ENCODE measurements at places on chromosomes 16 and 17.

- DNase-seq = no peak
These were observed 27.3 kb downstream of the CIBAR2 start for GRCh38 chr16:85084841-85085510.

DNA sequence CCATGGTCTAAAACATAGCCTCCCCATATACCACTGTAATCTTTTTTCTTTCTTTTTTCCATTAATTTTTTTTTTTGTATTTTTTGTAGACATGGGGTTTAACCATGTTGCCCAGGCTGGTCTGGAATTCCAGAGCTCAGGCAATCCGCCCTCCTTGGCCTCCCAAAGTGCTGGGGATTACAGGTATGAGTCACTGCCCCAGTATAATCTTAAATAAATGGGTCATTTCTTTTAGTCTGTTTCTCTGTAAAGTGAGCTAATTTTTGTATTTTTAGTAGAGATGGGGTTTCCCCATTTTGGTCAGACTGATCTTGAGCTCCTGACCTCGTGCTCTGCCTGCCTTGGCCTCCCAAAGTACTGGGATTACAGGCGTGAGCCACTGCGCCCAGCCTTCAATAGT is 5.7 kb upstream of the NME1 start:
- DNase-seq = peak; percentile 49

DNA sequence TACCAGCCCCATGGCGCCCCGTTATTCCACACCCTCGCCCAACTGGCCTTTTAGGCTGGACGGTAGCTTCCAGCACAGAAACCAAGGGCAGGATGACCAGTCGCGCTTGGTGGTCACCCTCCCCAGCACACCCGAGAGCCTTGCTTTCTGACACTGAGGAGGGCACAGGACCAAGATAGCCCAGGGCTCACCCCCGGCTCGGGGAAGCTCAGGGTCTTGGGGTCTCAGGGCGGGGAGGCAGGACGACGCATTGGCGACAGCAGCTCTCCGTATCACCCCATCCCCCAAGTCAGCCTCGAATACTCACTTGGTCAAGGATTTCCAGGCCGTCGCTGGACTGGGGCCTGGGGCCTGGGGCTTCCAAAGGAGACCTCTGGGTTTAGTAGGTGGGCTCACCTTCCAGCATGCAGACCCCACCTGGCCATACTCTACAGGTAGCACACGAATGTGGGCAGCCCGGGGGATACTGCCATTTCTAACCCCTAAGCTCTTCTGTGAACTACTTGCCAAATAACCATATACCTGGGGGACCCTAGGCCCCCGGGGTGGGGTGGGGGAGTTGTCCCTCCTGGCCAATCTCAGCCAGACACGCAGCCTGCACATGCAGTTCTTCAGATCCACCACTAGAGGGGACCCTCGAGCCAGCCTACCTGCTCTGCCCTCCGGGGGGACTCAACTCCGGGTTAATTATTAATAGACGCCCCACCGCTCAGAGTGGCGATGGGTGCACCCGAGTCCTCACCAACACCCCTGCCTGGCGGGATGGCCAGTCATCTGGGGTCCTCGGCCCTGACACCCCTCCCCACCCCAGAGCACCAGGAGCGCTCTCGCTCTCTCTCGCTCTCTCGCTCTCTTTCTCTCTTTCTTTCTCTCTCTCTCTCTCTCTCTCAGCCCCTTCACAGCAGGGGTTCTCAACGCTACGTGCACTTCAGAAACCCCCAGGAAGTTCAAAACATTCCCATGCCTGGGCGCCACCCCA is 30.0 kb downstream of the TBC1D16 start:
- DNase-seq = no peak

DNA sequence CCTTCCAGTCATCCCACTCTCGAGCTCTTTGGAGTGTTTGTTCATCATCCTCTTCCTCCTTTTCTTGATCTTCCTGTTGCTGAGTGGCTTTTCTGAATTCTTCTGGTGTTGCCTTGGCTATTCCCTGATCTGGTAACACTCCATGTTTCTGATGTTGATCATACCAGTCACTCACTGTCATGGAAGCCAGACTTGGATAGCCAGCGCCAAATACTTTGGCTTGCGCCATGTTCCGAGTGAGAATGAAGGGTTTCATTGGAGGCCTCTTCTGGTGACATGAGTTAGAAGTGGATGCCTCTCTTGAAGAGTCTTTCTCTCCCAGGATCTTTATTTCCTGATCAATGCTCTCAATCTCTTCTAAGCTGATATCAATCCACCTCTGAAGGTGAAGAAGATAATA is 31.2 kb downstream of the TEX14 start:
- no peak for DNase-seq

GRCh38 chr17:27559506-27560481 is 71.2 kb upstream of the LGALS9 start:
- peak; percentile 81 for DNase-seq

DNA sequence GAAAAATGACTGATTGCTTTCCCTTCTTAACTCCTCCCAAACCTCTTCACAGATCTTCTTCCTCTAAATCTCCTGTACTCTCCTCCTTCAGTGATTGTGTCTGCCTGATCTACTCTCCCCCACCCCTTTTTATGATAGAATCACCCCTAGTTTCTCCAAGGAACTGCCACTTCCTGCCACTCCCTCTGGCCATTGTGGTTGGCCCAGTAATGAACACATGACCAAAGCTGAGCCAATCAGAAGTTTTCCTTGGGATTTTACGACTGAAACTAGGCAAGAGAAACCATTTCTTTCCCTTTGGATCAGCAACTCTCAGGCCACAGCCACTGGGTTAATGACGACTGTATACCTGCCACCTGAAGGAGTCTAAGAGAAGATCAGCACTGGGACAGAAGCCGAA is 15.9 kb downstream of the IRX3 start:
- no peak for DNase-seq

DNA sequence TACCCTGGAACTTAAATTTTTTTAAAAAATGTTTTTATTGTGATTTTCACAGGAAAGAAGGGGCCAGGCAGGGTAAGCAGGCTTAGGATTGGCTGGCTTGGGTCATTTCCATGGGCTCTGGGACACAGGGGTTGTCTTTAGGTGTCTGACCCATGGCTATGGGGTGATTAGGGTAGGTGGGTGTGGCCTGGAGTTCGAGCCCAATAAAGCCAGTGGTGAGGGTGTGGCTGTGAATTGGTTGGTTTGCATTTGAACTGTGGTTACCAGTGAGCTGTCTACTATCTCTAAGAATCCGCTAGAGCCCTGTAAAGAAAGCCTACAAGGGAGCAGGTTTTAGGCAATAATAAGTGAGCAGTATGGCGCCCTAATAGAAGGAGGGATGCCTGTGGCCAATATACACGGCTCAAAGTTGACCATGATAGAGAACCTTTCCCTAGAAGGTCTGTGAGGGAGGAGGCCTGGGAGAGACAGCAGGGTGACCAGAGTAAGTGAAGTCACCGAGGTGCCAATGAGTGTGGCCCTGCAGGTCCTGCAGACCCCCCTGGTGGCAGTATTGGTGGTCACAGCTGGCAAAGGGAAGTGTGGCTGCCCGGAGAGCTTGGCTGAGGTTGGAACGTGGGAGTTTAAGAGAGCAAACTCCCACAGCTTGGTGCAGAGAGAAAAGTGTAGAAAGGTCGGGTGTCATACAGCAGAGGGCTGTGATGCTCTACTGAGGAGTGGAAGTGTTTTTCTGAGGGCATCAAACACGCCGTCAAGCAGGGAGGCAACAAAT is 454.0 kb downstream of the WWOX start:
- no peak for DNase-seq

DNA sequence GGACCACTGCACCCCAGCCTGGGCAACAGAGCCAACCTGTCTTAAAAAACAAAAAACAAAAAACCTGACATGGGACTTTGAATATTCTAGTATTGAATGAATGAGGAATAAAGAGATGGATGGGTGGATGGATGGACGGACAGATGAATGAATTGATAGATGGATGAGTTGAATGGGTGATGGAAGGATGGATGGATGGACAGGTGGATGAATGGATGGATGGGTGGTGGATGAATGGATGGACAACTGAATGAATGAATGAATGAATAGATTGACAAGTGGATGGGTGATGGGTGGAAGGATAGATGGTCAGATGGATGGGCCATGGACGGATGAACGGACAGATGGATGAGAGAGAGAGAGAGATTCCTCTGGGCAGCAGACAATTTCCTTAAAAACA is 22.8 kb upstream of the CEP20 start:
- DNase-seq = no peak

GRCh38 chr17:75849724-75850123 is 5.4 kb downstream of the WBP2 start:
- DNase-seq = no peak

DNA sequence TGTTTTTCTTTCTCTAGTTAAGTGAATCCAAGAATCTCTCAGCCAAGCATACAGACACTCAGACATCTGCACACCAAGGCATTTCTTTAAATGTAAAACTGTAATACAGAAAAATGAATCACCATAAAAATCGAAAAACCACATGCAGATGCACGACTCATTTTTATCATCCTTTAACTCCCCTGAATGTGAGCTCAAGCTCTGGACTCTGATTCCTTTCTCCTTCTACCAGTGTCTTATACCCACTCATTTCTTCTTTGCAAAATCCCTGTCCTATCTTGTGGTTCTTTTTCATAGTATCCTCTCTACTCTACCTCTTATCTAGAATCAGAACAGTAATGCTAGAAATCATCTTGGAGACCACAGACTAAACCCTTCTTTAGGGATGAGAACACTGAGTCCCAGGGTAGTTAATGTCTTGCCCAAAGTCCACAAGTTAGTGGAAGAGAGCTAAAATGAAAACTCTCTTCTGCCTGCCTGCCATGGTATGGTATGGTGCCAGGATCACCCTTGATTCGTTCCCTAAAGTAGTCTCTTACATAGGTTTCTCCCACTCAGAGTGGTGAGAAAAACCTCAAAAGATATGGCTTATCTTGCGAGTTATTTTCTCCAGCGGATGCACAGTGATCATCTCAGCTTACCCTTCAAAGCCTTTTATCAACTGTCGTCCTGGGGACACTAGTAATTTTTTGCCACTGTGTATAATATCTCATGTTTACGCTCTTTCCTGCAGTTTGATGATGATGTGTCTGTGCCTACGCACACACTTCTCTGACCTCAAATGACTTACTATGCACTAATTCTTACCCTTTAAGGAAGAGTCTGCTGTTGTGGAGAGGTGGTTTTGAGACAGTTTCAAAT is 30.2 kb downstream of the BRD7 start:
- peak; percentile 23 for DNase-seq

DNA sequence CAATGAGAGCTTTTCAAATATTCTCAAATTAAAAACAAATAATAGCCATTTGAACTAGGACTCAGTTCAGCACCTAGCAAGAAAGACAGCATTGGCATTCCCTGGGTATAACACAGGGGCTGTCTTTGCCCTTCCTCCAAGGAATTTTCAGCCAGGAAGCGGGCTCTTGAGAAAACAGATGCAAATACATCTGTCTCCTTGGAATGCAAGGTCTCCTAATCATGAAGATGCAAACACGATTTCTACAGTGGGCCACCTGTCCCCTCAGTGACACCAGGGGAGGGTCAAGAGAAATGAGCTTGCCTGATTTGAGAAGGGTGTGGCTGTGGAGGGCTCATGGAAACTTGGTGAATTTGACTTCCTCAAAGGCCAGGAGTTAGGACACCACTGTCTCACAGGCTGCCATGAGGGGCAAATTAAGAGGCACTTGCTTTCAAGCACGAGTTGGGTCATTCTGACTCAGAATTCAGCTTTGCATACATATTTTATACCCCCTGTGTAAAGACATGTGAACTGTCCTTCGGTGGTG is 24.5 kb upstream of the SUPT4H1 start:
- no peak for DNase-seq

- no peak for DNase-seq
These were observed 1.1 kb upstream of the PELP1 start for GRCh38 chr17:4704991-4705390.

DNA sequence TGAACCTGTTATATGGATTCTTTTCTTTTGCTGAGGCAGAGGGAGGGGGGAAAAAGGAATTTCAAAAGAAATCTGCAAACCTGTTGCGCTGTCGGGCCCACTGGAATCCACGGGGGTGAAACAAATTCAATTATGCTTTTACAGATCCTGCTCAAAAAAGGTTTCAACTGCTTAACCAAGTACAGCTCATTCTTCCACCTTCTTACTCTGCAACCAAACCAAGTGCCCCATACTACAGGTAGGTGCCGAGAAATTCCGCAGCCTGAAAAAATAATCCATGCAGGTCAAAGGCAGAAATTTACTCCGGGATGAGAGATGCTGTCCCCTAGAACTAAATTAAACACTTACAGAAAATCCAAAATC is 416 bp downstream of the RNF43 start:
- no peak for DNase-seq
